ENCODE measurements at places on chromosomes 5 and 9.

DNA sequence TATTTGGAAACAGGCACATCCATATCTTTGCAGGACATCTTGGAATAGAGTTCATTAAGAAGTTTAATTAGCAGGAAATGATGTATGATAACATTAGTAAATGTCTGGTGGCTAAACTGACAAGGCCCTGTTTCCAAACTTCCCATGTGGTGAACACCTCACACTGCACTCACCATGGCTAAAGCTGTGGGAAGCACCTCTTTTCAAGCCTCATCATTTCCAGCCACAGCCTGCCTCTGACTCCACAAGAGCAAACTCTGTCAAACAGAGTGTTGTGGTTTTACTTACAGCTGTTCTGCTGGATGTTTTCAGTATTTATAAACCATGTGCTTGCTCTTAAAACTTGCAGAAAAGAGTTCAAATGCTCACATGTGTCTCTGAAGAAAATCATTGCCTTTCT is 14.9 kb upstream of the NDUFB6 start:
- DNase-seq: no peak

DNA sequence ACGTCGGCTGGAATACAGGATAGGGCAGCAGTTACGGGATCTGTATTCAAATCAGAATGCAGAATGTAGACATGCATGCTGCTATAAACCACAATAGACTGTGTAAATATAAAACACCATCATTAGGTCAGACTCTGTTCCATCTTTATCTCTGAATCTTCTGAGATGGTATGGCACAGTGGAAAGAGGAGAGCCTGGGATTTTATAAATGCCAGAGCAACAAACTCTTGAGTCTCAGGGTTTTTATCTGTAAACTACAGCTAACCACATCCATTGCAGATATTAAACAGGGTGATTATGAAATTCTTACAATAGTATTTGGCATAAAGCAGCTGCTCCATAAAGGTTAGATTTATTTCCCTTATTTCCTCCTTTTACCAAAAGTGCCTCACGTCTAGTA is 108.7 kb downstream of the ZDHHC21 start:
- DNase-seq: no peak

DNA sequence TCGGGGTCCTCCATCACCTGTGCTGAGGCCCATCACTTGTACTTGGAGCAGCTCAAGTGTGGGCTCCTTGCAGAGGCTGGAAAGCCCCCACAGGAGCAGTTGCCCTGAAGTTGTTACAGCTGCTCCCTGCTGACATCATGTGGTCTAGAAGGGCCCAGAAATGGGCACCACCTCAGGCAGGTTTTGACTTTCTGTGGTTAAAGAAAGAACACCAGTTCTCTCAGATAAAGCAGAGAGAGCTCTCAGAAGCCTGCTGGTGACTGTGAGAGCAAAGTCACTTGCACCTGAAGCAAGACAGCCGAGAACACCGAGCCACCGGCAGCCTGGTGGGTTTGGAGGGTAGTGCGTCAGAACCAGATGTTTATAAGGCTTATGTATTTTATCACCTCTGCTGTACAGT is 70.4 kb downstream of the MVB12B start:
- peak; percentile 72 for DNase-seq

DNA sequence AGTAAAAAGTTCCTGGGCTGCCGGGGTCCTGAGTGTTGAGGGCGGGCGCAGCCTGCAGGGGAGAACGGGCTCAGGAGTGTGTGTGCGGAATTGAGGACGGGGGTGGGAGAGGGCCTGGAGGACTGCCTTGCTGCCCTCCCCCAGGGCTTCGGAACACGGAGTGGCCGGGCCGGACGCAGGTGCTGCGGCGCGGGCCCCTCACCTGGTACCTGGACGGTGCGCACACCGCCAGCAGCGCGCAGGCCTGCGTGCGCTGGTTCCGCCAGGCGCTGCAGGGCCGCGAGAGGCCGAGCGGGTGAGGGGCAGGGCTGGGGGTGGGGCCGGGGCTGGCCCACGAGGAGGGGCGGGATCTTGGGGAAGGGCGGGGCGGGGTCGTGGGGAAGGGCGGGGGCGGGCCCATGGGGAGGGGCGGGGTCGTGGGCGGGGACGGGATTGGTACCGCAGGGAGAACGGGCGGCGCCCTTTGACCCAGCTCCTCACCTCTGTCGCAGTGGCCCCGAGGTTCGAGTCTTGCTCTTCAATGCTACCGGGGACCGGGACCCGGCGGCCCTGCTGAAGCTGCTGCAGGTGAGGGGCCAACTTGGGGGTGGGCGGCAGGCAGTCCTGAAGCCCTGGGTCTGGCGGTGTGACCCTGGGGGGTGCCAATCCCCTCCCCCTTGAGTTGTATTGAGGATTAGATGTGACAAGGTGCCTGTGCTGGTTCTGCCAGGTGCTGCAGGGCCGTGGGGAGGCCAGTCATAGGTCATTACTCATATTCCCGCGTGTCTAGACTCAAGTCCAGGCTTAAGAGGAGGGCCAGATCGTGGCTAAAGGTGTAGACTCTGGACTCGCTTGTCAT is 7.1 kb downstream of the FPGS start:
- no peak for DNase-seq

DNA sequence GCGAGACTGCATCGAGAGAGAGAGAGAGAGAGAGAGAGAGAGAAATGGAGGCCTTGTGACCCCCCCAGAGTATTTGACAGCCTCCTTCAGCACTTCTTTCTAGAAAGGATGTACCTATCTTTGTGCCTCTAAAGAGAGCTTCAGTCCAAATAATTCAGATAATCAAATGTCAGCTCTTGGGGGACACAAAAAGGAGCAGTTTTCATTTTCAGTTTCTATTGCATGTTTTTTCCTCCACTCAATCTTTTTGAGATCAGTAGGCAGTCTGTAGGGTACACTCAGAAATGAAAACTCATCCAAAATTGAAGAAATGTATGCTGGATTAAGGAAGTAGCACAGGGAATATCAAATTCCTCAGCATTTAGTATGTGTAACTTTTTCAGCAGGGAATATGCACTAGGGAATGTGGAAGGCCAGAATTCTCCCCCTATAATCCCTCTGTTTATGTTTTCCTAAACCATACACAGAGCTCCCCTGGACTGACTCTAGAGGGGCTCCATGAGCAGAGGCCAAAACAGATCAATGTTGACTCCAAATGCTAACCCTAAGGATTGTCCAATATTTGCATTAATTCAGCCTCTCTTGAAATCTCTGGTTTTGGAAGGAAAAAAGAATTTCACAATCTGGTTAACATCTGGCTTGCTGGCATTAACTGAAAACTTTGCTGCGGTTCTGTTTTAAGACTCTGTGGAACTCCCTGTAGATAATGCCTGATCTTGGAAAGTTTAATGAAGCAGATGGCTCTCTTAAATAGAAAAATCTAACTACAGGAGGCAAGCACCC is 250.1 kb downstream of the CEMIP2 start:
- no peak for DNase-seq

DNA sequence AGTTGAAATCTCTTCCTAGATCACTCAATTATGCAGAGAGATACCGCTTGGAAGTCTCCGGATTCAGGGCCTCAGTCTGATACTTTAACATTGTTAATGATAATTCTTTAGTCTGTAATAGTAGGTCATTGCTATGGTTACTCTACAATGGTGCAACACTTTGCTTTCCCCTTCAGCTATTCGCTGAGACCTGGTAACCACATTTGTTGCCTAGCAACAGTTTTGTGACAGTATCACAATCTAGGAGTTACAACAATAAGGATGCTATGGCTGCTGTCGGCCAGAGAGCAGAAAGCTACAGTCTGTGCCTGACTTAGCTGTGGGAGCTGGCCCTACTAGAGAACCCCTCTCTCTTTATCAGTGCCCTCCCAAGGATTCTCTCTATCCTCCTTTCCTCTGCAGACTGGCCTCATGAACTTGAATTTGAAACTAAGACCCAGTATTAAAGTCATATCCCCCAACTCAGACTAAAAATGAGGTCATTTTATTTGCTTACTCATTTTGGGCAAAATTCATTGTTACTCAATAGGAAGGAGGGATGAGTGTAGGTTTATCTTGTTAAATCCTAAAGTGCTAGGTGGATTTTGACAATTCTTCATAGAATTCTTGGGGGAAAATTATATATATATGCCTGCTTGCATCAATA is 39.3 kb downstream of the NR2F1 start:
- DNase-seq: peak; percentile 80

DNA sequence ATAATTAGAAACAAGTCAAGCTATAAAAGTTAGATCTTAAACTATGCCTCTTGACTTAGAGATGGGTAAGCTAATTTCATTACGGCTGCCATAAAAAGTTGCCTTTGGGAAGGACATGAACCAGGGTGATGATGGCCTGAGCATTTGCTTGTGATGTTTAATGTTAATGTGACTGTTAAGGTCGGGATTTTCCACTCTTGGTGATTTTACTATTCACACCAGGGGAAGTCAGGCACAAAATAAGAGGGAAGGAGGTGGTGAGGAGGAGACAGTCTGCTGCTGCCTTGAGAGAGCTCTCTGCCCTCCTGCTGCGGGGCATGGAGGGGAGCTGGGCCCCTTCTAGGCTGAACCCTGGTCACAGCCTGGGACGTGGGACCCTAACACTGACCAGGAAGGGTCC is 34.4 kb downstream of the AHRR start:
- DNase-seq: no peak

DNA sequence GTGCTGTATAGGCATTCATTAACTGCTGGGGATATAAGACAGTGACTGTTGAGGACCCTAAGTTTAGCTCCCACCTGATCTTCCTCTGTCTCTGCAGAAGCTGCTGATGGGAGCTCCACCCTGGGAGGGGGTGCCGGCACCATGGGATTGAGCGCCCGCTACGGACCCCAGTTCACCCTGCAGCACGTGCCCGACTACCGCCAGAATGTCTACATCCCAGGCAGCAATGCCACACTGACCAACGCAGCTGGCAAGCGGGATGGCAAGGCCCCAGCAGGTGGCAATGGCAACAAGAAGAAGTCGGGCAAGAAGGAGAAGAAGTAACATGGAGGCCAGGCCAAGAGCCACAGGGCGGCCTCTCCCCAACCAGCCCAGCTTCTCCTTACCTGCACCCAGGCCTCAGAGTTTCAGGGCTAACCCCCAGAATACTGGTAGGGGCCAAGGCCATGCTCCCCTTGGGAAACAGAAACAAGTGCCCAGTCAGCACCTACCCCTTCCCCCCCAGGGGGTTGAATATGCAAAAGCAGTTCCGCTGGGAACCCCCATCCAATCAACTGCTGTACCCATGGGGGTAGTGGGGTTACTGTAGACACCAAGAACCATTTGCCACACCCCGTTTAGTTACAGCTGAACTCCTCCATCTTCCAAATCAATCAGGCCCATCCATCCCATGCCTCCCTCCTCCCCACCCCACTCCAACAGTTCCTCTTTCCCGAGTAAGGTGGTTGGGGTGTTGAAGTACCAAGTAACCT is 22.1 kb downstream of the PCDHGC5 start:
- DNase-seq: no peak

GRCh38 chr5:96348536-96348935 is 84.5 kb downstream of the PCSK1 start:
- no peak for DNase-seq

- DNase-seq: no peak
These were observed 76.7 kb upstream of the GDNF start for GRCh38 chr5:37916525-37916924.

- DNase-seq: no peak
These were observed 12.9 kb downstream of the GRXCR2 start for GRCh38 chr5:145859897-145860296.

DNA sequence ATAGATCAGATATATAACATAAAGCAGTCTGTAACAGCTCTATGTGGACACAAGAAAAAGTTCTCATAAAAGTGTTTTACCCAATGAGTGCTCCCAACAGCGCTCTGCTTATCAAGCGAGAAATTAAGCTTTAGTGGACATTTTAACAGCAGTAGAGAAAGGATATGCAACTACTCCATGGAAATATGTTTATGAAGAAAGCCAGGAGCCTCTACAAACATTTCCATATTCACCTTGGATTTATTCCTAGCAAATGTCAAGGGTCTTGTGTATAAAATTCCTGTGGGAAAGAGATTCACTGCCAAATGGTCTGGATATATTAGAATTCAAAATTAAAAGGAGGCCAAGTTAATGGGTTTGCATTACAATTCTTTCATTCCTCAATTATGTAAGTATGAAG is 66.5 kb downstream of the DTWD2 start:
- no peak for DNase-seq

DNA sequence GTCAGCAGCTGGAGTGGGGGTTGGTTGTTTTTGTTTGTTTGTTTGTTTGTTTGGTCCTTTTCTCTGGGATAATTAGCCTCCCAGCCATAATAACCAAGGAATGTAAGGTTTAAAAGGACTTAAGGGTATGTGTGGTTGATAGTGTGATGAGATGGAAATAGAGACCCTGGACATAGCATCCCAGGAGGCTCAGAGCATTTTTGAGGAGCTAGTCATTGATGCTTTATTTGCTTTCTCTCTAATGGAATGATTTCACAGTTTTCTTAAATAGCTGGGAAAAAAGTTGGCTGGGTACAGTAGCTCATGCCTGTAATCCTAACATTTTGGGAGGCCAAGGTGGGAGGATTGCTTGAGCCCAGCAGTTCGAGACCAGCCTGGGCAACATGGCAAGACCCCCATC is 45.1 kb downstream of the TTC1 start:
- no peak for DNase-seq

GRCh38 chr9:105004466-105005090 is 76.6 kb upstream of the ABCA1 start:
- no peak for DNase-seq

- DNase-seq: no peak
These were observed 4.0 kb upstream of the CCL28 start for GRCh38 chr5:43415935-43416802.

DNA sequence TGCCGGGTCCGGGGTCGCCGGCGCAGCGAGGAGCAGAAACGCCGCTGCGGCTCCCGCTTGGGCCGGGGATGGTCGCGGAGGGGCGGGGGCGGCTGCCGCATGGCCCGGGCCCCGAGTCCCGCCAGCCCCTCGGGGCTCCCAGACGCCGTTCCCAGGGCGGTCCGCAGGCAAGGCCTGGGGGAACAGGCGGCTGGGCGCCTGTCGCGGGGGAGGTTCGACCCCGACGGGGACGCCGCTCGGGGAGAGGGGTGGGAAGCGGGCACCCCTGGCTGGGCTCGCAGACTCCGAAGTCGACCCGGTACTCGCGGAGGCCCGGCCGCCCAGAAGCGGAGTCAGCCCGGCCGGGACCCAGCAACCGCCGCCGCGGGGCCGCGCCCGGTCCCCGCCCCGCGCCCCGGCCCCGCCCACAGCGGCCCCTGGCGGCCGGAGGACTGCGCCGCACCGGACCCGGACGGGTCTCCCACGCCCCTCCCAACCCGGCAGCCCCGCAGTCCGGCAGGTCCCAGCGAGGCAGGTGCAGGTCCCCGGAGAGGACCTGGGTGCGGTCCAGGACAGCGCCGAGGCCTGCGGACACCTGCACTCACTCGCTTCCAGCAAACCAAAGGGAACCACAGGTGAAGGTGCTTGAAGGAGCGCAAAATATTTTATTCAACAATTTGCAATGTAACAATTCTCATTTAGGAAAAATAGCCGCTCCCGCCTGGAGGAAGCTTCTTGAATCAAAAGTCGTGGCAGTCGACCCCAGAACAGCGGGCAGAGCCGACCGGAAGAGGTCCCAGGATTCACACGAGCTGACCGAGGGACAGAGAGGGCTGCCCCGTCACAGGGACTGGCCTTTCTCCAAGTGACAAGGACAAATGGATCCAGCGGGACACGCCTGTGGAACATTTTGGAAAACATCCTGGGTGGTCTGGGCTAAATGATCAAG is at the start of gene INPP5E:
Gene INPP5E, minus strand, starts transcription at position 365 of the 928 bp plus-strand sequence. CDS start 426 bp downstream, outside the sequence.
- peak; percentile 84 for DNase-seq

Data from CD4-positive, alpha-beta T cell treated with Interleukin-15 for 4 hours (primary cell).